ENCODE measurements at places on chromosomes 3 and 15. TPM values are rescaled to one million over a fixed set of nuclear protein-coding genes. Genes with fewer than 3 reads are reported as not detected.
A peak's percentile ranks its signal among the peaks of the same experiment; 100 is the strongest.

- no peak for DNase-seq
Observed at GRCh38 chr3:178712247-178712646, 176.0 kb downstream of the KCNMB2 start.

ANKDD1A gene
- 3.9 TPM for total RNA-seq

- no peak for DNase-seq
Observed at GRCh38 chr3:187006864-187007630, 76.7 kb downstream of the ST6GAL1 start.

SENP7 gene
- total RNA-seq: 9.3 TPM

LEKR1 gene
- total RNA-seq: 0.65 TPM

DNA sequence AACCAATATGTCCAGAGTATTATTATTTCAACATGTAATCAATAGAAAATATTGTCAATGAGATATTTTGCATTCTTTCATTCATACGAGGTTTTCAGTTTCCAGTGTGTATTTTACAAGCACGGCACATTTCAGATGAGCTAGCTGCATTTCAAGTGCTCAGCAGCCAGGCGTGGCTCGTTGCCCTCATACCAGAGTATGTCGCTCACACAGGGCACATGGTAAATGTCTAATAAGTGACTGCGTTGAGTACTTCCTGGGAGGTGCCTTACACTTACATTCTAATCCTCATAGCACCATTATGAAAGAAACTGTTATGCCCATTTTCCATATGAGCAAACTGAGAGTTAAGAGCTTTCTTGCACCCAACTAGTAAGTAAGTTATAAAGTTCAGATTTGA is 47.4 kb downstream of the TMEM266 start:
- DNase-seq: no peak

- no peak for DNase-seq
Observed at GRCh38 chr3:123618076-123618708, 33.3 kb upstream of the HACD2 start.

DNA sequence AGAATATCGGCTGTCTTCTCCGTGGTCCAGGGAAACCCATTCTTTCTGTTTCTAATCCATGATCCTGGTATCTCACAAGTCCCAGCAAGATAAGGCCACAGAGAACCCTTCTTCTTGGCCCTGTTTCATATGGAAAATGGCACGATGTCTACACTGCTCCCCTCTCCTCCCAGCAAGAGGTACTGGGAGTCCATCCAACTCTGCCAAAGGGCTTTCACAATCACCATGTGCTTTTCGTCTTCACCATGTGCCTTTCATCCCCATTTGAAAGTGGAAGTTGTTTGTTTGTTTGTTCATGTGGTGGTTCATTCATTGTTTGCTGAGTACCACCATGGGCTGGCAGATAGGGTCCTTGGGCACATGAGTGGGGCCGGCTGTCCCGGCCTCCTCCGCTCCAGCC is 5.5 kb downstream of the ITIH3 start:
- DNase-seq: no peak

DNA sequence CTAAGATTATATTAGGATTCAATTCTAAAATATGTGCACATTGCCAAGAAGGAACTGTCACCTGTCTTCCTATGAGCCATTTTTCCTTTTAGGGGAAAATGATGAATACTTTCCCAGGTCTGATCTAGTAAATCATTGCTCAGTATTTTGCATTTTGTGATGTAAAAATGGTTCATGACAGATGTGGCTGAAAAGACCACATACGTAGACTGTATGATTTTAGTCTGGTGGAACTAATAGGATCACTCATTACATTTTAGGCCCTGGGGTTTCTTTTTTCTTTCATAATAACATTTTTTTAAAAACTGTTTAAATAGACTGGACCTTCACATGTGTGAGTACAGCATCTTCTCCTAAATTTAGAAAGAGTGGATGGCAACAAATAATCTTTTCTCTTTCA is 201.7 kb upstream of the MLF1 start:
- DNase-seq: no peak

DNA sequence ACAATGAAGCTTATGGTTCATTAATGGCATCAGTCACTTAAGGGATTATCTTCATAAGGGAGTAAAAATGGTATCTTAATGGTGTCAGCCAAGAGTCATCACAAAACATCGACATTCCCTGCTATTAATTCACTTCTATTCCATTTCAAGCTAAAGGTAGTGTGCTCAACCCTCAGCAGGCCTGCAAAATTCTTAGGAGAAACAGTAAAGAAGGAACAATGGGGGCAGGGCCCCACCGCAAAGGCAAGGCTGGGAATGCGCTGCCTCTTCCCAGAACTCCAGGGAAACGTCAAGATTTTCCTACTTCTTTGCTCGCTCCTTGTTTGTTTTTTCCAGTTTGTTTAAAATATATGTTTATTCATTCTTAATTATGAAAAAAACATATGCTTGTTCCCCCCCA is 187.3 kb upstream of the TSC22D2 start:
- DNase-seq: no peak

- DNase-seq: no peak
Observed at GRCh38 chr3:188940573-188940932, 231.2 kb upstream of the TPRG1 start.

- DNase-seq: peak; percentile 46
Observed at GRCh38 chr3:124258057-124258500, 266.2 kb upstream of the ROPN1 start.

- DNase-seq: no peak
Observed at GRCh38 chr3:28376424-28376823, 27.8 kb upstream of the AZI2 start.

CLDN16 gene
- 0.15 TPM for total RNA-seq

SEMA3G gene
- 13.7 TPM for total RNA-seq

- DNase-seq: no peak
Observed at GRCh38 chr15:22927761-22928160, 52.4 kb downstream of the CYFIP1 start.

DNA sequence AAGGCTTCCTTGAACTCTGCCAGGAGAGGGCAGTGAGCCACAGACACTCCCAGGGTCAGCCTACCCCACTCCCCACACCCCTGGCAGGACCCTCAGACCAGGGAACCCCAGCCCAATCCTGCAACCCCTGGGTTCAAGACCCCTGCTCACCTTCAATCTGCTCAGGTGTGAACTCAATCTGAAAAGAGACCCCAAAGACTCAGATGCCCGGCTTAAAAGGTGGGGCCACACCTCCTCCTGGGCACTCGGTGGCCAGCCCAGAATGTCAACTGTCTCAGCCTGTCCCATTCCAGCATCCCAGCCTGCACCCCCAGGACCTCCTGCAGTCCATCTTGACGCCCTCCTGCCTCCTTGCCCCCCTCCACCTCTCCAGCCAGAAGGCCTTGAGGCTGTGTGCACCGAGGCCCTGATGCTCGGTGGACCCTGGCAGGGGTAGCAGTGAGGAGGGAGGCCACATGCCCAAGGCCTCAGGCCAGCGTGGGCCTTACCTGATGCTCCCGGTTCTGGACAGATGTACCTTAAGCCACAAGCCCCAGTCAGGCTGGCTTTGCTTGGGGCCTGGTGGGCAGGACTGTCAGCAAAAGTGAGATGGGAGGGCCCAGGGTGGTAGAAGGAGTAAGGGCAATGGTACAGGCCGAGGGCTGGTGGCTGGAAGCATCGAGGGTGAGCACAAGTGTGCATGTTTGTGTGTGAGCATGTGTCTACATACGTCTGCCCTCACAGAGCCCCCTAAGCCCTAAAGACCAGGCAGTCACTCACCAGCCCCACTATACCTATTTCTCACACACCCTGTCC is 2.2 kb downstream of the MYL3 start:
- peak; percentile 17 for DNase-seq

FMN1 gene
- 5.4 TPM for total RNA-seq

CCDC66 gene
- 15.8 TPM for total RNA-seq

DNA sequence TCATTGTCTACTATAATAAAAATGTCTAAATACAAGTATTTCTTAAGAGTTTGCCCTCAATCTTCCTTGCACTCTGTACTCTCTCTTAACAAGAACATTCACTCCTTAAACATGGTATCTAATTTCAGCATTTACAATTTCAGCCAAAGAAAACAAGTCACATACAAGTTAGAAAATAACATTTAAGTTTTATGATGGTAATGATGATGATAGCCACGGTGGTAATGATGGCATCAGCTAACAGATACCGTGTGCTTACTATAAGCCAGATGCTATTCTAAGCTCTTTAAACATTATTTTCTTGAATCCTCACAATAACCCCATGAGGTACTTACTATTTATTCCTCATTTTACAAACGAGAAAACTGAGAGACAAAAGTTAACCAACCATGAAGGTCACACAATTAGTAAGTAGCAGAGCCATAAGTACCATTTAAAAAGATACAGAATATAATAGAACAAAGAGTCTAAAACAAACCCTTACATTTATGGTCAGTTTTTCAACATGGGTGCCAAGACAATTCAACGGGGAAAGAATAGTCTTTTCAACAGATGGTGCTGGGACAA is 7.4 kb downstream of the SPICE1 start:
- no peak for DNase-seq

INKA1 gene
- total RNA-seq: 3.8 TPM

USP19 gene
- total RNA-seq: 38.3 TPM

CKMT1A gene
- 3.8 TPM for total RNA-seq

GRCh38 chr3:192727032-192727847 is at the start of gene FGF12:
Gene FGF12 (minus strand): TSS chr3:192727541.
- peak; percentile 82 for DNase-seq

DNA sequence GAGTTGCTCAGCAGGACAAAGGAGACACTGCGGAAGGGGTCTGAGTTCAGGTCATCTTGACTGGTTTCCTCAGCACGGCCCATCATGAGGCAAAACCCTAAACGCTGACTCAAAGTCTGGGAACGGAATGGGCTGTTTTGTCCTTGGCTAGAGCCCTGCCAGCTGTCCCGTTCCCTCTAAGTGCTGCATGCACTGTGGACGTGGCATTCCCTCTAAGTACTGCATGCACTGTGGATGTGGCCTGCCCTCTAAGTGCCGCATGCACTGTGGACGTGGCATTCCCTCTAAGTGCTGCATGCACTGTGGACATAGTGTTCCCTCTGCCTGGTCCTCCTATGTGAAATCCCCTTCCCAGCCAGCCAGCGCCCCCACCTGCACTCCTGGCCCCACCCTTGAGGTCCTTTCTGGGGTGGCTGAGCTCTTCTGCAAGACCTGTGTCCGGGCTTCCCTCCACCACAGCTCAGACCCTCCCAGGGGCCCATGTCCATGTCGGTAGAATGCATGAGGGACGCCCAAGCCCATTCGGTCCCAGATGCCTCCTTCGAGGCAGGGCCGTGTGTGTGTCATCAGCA is 36.7 kb downstream of the TM2D3 start:
- peak; percentile 36 for DNase-seq

- DNase-seq: no peak
Observed at GRCh38 chr3:111684640-111685039, 89.5 kb upstream of the ZBED2 start.

- DNase-seq: no peak
Observed at GRCh38 chr3:142915636-142916035, 26.8 kb upstream of the PCOLCE2 start.

DNA sequence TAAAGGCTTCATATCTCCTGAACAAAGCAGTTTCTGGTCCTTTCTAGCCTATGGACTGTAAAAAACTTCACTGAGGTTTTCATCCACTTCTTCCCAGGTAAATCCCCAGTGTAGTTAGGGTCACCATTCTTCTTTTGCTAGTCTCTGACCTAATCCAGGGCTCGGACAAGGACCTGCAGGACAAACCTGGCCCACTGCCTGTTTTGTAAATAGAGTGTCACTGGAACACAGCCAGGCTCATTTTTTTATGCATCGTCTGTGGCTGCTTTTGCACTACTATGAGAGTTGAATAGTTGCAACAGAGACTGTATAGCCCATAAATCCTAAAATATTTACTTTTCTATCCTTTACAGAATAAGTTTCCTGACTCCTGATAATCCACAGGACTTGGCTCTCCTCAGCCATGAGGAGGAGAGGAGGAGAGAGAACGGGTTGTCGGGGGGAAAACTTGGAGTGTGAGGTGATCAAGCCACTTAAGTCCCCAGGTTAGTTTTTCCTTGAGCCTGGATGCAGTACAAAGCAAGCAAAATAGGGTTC is 29.0 kb downstream of the CCR3 start:
- DNase-seq: no peak

SH2D7 gene
- total RNA-seq: not detected

TMEM207 gene
- not detected for total RNA-seq

GRCh38 chr3:184186184-184186901 is at the start of gene ABCF3:
Gene ABCF3 (plus strand): TSS chr3:184186199. CDS start chr3:184186208, 9 bp downstream.
- DNase-seq: peak; percentile 77

- no peak for DNase-seq
Observed at GRCh38 chr3:10876661-10877060, 60.6 kb downstream of the SLC6A11 start.

GRCh38 chr3:71575433-71575832 is 8.1 kb downstream of the FOXP1 start:
- no peak for DNase-seq

- no peak for DNase-seq
Observed at GRCh38 chr15:37678124-37678523, 256.3 kb upstream of the TMCO5A start.

IMPG2 gene
- 0.18 TPM for total RNA-seq

DNA sequence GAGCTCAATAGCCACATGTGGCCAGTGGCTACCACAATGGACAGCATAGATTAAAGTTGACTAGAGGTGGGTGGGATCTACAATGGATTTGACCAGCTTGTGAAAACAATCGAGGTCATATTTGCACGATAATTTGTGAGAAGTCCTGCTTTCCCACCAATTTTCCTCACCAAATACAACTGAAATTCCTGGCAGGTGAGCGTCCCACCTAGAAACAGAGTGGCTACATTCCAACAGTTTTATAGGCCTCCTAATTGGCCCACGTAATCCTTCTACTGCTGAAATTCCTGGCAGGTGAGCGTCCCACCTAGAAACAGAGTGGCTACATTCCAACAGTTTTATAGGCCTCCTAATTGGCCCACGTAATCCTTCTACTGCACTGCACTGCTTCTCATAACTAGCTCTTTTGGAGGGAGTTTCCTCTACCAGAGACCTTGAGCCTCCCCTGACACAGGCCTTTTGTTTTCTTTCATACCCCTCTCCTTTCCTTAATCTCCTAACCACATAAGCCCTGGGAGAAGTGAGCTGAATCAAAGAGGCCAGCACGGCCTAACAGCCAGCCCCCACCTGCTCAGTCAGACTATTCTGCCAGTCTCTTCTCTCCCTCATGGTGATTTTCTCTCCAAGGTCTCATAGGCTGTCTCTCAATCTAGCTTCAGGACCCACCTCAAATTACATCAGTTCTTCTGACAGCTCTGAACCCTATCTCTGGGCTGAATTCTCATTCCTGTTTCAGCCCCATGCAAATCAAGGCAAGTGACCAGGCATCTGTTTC is 80.2 kb downstream of the BFSP2 start:
- DNase-seq: no peak
